ENCODE measurements at places on chromosomes 6 and 20. TPM values are rescaled to one million over a fixed set of nuclear protein-coding genes. Genes with fewer than 3 reads are reported as not detected.

Gene COL11A2
- total RNA-seq, result 0.31 TPM

- H3K27me3 ChIP-seq, result no peaks in the 10 kb centered on the region
- H3K27ac ChIP-seq, result no peak overlapping the region
- no peaks in the 10 kb centered on the region for H3K36me3 ChIP-seq
- peaks cover 16% of the 10 kb centered on the region for H3K4me1 ChIP-seq
- no peak for DNase-seq
- no peak overlapping the region for H3K4me3 ChIP-seq
These were observed 112.1 kb downstream of the TOX2 start for GRCh38 chr20:44026647-44027342.

DNA sequence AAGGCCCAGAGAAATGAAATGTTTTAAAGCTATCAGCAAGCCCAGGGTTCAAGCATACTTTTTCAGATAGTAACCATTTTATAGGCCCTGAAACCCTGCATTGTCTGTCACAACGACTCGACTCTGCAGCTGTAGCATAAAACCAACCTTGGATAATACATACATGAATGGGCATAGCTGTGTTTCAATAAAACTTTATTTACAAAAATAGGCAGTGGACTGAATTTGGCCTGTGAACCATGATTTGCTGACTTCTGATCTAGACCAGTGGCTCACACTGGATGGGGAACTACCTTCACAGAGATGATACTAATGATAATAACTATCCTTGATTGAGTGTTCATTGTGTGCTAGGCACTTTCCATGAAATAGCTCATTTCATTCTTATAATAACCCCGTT is 97.3 kb upstream of the ZNFX1 start:
- H3K27ac ChIP-seq, result no peak overlapping the region
- H3K4me1 ChIP-seq, result no peaks in the 10 kb centered on the region

- H3K36me3 ChIP-seq, result no peaks in the 10 kb centered on the region
- DNase-seq, result no peak
- no peaks in the 10 kb centered on the region for H3K4me1 ChIP-seq
- no peaks in the 10 kb centered on the region for H3K27me3 ChIP-seq
- no peak overlapping the region for H3K27ac ChIP-seq
These were observed 93.3 kb downstream of the GPX5 start for GRCh38 chr6:28618898-28619555.

GRCh38 chr20:35235881-35236280 is 9.4 kb downstream of the MMP24 start:
- no peak for DNase-seq
- no peaks in the 10 kb centered on the region for H3K27me3 ChIP-seq
- no peaks in the 10 kb centered on the region for H3K36me3 ChIP-seq
- no peak overlapping the region for H3K27ac ChIP-seq
- no peak overlapping the region for H3K4me3 ChIP-seq

GRCh38 chr6:142820338-142821051 is 124.5 kb downstream of the HIVEP2 start:
- H3K27ac ChIP-seq, result peak overlapping the region; percentile 82
- H3K36me3 ChIP-seq, result no peaks in the 10 kb centered on the region
- peaks cover 63% of the 10 kb centered on the region for H3K4me1 ChIP-seq
- H3K4me3 ChIP-seq, result peak overlapping the region; percentile 66
- no peaks in the 10 kb centered on the region for H3K27me3 ChIP-seq
- no peak for DNase-seq

DNA sequence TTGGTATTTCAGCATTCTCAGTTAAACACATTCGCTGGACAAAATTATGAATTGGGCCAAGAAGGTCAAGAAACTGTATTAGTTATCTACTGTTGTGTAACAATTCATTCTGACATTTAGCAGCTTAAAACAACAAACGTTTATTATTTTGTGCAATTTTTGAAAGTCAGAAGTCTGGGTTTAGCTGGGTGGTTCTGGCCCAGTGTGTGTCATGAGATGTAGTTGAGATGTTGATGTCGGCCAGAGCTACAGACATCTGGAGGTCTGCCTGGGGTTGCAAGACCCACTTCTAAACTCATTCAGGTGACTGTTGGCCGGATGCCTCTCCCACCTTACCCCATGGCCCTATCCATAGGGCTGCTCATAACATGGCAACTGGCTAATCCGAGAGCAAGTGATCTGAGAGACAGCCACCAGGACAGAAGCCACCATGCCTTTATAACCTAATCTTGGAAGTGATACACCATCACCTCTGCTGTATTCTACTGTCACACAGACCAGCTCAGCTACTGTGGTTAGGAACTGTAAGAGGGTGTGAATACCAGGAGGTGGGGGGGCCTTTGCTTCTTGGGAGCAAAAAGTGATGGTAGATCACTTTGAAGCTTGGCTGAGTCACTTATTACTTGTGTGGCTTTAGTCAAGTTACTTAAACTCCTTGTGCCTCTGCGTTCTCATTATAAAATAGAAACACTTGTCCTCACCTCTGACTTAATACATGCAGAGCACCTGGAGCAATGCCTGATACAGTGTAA is 217.0 kb upstream of the MYLIP start:
- no peaks in the 10 kb centered on the region for H3K36me3 ChIP-seq
- H3K4me3 ChIP-seq, result no peak overlapping the region
- no peak for DNase-seq
- H3K27me3 ChIP-seq, result no peaks in the 10 kb centered on the region
- no peak overlapping the region for H3K27ac ChIP-seq
- no peaks in the 10 kb centered on the region for H3K4me1 ChIP-seq

DNA sequence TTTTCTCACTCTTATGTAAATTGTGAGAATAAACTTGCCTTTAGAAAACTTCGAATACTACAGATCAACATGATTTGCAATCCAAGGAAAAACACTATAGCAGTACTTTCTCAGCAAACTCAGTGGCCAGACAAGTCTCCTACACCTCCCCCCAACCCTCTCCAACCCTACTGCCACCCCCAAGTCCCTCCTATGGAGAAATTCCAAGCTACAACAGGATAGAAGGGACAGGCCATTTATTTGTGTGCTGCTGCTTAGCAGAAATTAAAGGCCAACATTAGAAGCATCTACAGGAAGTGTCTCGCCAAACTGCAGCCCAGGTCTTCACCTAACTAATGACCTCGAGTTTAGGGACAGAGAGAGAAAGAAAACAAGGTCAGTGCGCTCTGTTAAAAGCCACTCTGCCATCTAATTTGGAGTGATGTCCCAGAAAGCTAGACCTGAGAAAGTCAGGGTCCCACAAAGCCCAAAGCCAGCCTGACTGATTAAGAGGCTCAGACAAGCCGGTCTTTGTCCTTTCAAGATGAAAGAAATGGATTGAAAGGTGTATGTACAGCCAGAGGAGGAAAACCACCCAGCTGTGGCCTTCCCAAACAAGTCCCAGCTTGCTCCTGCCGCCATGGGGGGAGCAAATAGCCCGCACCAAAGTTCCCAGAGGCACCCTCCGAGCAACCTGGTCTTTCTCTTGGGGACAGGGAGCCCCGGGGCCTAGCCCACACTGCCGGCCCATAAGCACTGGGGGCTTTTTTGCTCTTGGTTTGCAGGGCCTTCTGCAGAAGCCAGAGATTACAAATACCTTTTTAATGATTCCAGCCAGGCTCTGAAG is 3.4 kb downstream of the BMP7 start:
- H3K4me1 ChIP-seq, result no peaks in the 10 kb centered on the region
- no peaks in the 10 kb centered on the region for H3K36me3 ChIP-seq
- no peak overlapping the region for H3K27ac ChIP-seq
- DNase-seq, result no peak
- no peaks in the 10 kb centered on the region for H3K27me3 ChIP-seq
